Stimulated activated CD4-positive, alpha-beta T cell treated with anti-CD3 and anti-CD28 coated beads, Interleukin-1b, Interleukin-23, amount 100 ng/mL, for 1 hour (primary cell): ENCODE measurements at places on chromosomes 5 and 9.

DNA sequence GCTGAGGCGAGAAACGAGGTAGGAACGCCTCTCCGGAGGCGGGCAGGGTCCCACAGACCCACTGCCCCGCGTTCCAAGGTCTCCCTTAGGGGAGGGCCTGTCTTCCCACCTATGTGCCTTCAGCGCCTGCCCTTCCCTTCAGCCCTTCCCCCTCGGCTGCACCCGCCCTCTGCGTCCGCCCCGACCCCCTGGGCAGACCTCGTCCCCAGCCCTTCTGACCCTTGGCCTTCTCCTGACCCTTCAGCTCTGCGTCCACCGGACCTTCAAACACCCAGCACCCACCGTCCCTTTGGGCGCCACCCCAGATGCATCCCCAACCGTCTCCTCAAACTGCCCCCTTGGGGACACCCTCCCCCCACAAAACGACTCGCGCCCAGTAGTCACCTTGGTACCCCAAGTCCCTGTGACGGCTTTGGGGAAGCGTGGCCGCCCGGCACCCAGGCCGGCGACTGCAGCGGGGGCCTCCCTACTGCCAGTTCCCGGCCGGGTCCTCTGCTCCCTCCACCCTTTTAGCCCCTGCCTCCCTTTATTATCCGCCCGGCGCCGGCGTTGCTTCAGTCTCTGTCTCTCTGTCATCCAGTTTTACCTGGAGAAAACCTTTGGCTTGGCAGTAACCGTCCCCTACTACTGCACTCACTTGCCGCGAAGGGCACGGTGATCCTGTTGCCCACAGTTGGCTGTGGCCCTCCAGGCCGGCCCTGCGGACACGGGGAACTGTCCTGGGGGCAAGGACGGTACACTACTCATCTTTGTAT is 421 bp downstream of the RUSC2 start:
- DNase-seq = no peak

- no peak for DNase-seq
These were observed 319.2 kb upstream of the MPDZ start for GRCh38 chr9:13598738-13599137.

- DNase-seq = peak; percentile 22
These were observed 28.4 kb downstream of the TIMD4 start for GRCh38 chr5:156934450-156935211.

DNA sequence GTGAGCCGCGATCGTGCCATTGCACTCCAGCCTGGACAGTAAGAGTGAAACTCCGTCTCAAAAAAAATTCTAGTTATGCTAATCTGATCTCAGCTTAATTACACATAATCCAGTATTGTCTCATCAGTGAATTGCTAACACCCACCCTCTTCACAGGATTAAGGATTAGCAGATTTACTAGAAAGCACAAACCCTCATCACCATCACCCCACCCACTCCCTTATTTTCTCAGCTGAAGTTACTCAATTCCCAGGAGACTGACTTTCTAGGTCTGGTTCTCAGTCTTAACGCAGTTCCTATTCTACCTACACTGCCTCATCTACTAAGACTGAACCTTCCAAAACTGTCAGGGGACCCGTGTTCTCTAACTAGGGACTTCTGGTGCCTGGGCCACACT is 9.0 kb downstream of the TOR1B start:
- DNase-seq = no peak

DNA sequence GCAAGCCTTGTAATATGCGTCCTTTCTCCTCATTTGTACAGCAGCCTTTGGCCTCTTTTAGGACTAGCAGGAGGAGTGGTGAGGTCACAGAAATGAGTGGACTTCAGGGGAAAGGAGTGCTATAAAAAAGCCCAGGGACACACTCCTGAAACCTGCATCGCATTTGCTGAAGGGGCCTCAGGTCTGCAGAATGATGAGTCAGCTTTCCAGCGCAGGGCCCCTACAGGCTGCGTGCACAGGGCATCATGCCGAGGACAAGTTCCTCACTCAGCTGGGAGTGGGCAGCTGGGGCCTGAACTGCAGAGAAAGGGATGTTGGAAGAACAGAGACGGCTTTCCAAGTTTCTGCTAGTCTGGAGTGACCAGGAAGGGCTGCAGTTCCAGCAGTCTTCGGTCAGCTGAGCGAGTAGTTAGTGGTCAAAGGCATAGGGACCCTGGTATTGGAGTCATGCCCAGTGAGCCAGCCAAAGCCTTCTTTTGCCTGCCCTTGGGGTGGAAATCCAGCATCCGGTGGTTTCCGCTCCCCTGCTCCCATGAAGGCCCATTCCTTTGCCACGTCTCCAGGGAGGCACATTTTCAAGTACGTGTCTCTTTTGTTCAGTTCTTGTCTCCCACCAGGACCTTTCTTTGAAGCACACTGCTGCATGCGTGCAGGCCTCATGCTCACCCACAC is 17.3 kb upstream of the CFAP157 start:
- no peak for DNase-seq

DNA sequence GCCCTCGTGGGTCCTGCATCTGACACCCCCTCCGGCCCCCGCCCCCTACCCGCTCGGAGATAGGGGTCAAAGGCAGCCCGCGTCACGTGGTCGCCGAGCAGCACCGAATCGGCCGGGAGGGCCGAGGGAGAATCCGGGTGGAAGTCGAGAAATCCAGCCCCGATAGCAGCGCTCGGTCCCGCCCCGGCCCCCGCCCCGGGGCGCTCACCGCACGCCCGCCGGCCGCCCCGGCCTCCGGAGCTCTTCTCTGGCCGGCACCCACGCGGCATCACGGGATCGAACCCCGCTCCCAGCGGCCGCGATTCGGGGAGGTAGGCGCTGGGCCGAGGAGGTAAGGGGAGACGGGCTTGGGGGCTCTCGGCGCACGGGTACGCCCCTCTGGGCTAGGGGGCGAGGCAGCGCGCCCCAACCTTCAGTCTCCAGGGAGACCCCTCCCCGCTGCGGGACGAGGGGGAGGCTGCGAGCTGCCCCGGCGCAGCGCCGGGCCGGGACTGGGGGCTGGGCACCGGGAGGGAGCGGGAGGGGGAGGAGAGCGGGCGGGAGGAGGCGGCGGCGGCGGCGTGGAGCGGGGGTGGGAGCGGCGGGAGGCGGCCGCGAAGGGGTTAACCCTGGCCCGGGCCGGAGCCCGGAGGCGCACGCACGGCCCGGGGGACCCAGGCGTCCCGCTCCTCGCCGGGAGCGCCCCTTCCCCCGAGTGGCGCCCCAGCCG is 22.1 kb upstream of the NDST1 start:
- peak; percentile 8 for DNase-seq

DNA sequence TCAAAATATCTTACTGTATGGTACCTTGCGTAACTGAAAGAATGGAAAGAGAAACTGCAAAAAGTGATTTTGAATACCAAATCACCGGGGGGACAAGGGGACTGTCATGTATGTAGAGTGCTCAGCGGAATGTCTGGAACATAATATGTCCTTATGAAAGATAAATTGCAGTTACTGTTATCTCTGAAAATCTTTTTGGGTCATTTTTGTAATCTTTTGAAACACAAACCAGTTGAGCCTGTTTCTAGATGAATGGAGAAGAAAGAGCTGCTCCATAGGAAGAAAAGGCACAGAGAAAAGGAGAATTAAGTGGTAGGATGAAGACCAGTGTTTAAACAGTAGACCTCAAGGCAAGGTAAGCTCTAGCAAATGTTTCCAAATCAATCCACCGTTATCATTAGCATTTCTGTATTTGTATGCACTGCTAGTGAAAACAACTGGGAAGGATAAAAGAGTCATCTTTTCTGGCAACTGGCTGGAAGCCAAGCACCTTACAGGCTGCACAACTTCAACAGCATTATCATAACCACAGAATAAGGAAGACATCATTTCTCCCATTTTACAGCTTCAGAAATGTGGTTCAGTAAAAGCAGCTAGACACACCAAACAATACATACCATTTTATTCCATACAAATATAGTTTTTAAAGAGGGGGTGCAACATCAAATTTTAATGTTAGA is 158.5 kb downstream of the TRPM3 start:
- DNase-seq = no peak

- DNase-seq = no peak
These were observed 33.4 kb upstream of the UNC5A start for GRCh38 chr5:176776916-176777315.

DNA sequence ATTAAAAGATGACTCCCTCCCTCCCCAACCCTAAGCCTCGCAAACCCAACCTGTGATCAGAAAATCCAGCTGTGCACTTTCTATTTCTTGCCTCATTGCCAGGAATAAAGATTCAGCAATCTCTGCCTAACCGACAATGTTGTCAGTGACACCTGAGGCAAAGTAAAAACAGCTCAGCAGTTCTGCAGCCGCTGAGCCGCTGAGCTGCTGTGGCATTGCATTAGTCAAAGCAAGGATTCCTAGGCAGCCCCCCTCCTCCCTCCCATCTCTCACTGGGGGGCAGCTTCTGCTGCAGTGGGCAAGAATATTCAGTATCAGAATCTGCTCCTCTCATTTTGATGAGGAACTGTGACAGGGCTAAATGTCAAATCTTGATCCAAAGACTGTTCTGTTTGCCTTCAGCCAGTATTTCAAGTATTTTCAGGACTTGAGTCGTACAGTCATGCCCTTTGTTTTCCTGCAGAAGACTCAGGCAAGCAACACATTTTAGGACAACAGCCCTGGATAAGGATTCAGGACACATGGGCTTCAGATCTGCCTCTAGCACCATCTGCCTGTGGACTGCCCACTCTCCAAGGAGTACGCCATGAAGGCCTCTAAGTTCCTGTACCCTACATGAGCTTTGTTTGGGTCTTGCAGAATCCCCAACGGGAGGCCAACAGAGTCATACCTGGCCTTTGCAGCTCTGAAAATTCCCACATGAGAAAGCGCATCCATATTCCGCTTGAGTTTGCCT is 41.1 kb upstream of the DAP start:
- DNase-seq = no peak

DNA sequence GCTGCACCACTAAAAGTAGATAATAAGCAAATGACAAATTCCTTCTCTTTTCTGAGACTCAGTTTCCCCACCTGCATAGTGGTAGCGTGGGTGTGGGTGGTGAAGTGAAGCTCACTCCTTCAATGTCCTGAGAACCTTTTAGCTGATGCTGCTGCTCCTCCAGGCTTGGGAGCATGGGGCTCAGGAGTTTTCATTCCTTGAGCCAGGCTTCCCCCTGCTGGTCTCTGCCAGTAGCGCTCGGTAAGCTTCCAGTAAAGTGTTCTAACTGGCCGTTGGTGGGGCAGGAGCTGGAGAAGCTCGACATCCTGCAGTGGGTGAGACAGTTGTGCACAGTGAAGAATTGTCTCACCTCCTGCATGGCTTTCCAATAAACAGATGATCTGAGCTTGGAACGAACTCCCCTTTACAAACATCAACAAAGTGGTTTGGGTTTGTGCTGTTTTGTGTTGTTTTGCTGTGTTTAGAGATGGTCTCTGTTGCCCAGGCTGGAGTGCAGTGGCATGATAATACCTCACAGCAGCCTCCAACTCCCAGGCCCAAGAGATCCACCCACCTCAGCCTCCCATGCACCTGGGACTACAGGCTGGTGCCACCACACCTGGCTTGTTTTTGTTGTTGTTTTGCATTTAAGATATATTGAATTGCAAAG is 34.6 kb downstream of the SPARC start:
- DNase-seq = peak; percentile 29

- DNase-seq = no peak
These were observed 41.3 kb upstream of the ITGA2 start for GRCh38 chr5:52947851-52948250.

- no peak for DNase-seq
These were observed 111.8 kb upstream of the TLE1 start for GRCh38 chr9:81801190-81801589.

DNA sequence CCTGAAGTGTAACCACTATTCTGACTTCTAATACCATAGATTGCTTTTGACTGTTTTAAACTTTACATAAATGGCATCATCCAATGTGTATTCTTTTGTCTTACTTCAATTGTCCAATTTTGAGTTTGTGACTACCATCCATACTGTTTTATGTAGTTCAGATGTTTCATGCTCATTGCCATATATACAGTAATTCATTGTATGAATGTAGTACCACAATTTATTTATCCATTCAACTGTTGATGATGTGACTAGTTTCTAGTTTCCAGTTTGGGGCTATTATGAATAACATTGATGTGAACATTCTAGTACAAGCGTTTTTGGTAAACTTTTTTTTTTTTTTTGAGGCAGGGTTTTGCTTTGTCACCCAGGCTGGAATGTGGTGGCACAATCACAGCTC is 55.1 kb downstream of the HMGCS1 start:
- DNase-seq = no peak

DNA sequence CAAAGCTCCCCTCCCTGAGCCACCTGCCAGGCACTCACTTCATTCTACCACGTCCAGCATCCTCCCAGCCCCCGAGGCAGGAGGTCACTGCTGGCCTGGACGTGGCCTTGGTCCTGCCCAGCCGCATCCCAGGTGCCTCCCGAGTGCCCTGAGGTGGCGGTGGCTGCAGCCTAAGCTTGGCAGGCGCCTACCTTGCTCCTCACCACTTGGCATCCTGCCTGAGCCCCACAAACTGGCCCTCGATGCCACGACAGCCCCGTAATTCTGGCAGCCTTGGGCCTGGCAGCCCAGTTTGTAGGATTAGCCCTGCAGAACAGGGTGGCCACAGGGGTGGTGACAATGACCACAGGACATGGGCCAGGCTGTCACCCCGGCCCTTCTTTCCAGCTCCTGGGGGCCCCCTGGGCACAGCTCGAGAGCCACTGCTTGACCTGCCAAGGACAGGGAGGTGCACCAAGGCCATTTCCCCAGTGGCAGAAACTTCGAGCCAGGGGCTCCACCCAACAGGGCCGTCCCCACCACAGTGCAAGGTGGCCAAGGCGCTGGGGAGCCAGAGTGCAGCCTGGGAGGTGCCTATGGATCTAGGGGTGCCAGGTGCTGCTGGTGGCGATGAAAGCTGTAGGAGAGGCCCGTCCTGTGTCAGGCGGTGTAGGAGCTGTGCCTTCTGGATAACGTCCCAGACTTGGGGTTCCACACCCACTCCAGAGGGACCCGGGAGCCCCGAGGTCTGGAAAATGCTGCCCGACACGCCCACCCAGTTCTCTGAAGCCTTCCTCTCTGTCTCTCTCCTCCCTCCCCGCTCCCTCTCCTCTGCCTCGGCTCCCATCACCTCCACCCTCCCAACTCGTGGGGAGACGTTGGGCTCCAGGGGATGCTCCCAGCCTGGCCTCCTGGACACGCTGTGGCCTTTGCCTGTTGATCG is 18.4 kb downstream of the NKD2 start:
- DNase-seq = no peak

- no peak for DNase-seq
These were observed 45.1 kb upstream of the PJA2 start for GRCh38 chr5:109454731-109455505.

- no peak for DNase-seq
These were observed 1.0 kb upstream of the SAP30L start for GRCh38 chr5:154444556-154445421.

DNA sequence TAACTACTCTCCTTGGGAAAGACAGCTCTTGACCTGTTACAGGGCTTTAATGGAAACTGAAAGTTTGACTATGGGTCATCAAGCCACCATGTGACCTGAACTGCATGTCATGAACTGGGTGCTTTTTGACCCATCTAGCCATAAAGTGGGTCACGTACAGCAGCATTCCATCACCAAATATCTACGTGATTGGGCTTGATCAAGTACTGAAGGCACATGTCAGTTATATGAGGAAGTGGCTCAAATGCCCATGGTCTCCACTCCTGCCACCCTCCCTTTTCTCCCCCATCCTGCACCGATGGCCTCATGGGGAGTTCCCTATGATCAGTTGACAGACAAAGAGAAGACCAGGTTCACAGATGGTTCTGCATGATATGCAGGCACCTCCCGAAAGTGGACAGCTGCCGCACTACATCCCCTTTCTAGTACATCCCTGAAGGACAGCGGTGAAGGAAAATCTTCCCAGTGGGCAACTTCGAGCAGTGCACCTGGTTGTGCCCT is 7.3 kb upstream of the FCN1 start:
- DNase-seq = no peak

GRCh38 chr5:133521801-133522200 is 90.5 kb downstream of the FSTL4 start:
- DNase-seq = no peak

- DNase-seq = no peak
These were observed 152.1 kb downstream of the CRB2 start for GRCh38 chr9:123508048-123508447.
